ENCODE measurements at places on chromosomes 4 and X. TPM values are rescaled to one million over a fixed set of nuclear protein-coding genes. Genes with fewer than 3 reads are reported as not detected.

DNA sequence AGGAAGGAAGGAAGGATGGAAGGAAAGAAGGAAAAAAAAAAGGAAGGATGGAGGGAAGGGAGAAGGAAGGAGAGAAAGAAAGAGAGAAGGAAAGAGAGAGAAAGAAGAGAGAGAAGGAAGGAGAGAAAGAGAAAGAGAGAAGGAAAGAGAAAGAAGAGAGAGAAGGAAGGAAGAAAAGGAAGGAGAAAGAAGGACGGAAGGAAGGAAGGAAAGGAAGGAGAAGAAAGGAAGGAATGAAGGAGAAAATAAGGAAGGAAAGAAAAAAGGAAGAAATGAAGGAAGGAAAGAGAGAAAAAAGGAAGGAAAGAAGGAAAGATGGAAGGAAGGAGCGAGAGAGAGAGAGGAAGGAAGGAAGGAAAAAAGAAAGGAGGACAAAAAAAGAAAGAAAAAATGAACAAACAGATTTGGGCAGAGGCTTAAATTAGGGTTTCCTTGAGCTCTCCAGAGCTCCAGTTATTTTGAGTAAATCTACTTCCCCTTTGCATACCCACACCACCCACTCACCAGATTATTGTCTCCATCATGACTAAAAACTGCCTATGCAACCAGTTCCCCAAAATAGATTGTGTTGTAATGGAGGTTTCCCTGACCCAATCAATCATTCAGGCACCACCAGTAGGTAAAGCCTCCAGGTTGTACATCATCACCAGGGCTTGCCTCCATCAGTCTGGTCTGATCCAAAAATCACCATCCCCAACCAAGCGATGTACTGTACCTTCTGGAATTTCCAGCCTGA, 1722.9 kb upstream of the PCDH10 start:
- H3K27ac ChIP-seq, result no peak overlapping the region
- DNase-seq, result no peak
- no peaks in the 10 kb centered on the region for H3K27me3 ChIP-seq

- peaks cover 8% of the 10 kb centered on the region for H3K4me1 ChIP-seq
- no peaks in the 10 kb centered on the region for H3K36me3 ChIP-seq
- no peaks in the 10 kb centered on the region for H3K27me3 ChIP-seq
- DNase-seq, result peak; percentile 51
- H3K27ac ChIP-seq, result no peak overlapping the region
- H3K4me3 ChIP-seq, result no peak overlapping the region
Observed at GRCh38 chr4:85826060-85826678, 351.2 kb downstream of the ARHGAP24 start.

The ADAMTS3 gene
- 2.1 TPM for total RNA-seq

- no peaks in the 10 kb centered on the region for H3K27me3 ChIP-seq
- H3K4me1 ChIP-seq, result no peaks in the 10 kb centered on the region
- no peak overlapping the region for H3K27ac ChIP-seq
- no peaks in the 10 kb centered on the region for H3K36me3 ChIP-seq
- no peak overlapping the region for H3K4me3 ChIP-seq
- peak; percentile 14 for DNase-seq
Observed at GRCh38 chrX:68114573-68115129, 318.6 kb downstream of the OPHN1 start.

- no peak overlapping the region for H3K4me3 ChIP-seq
- H3K27ac ChIP-seq, result no peak overlapping the region
Observed at GRCh38 chr4:90025248-90025647, 101.9 kb upstream of the CCSER1 start.

DNA sequence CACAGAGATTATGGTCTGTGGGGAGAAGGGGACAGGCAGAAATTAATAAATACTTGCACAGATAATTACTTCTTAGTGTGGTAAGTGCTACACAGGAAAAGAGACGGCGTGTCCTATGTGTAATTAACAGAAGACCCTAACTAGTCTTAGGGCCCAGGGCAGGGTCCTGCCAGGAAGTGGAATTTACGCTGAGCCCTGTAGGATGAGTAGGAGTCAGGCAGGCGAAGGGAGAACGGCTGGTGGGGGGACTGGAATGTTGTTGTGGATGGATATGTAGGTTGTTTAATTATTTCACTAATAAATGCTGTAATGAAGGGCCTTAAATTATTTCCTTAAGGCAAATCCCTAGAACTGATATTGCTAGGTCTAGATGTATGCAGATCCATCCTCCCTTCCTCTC, 26.7 kb upstream of the MFAP3L start:
- no peaks in the 10 kb centered on the region for H3K27me3 ChIP-seq
- no peak overlapping the region for H3K4me3 ChIP-seq
- H3K36me3 ChIP-seq, result no peaks in the 10 kb centered on the region
- DNase-seq, result no peak
- no peak overlapping the region for H3K27ac ChIP-seq

GRCh38 chr4:124803641-124804040, 91.1 kb upstream of the ANKRD50 start:
- no peaks in the 10 kb centered on the region for H3K27me3 ChIP-seq
- no peaks in the 10 kb centered on the region for H3K4me1 ChIP-seq
- H3K4me3 ChIP-seq, result no peak overlapping the region
- no peak overlapping the region for H3K27ac ChIP-seq
- H3K36me3 ChIP-seq, result no peaks in the 10 kb centered on the region
- DNase-seq, result peak; percentile 14

The SMIM31 gene
- not detected for total RNA-seq
